ENCODE measurements at places on chromosomes 6 and 20.
A peak's percentile ranks its signal among the peaks of the same experiment; 100 is the strongest.

DNA sequence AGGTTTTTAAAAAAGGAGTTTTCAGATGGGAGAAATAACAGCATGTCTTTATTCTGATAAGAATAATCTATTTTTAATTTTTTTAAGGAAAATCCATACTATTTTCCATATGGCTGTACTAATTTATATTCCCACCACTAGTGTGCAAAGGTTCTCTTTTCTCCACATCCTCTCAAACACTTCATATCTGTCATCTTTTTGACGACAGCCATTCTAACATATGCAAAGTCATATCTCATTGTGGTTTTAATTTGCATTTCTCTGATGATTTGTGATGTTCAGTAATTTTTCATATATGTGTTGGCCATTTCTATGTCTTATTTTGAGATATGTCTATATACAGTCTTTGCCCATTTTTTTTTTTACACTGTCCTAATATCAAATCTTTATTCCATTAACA is 280.6 kb upstream of the RUNX2 start:
- no peak for DNase-seq

- peak; percentile 55 for DNase-seq
Measured at GRCh38 chr6:37160922-37161778, 8.8 kb upstream of the PIM1 start.

DNA sequence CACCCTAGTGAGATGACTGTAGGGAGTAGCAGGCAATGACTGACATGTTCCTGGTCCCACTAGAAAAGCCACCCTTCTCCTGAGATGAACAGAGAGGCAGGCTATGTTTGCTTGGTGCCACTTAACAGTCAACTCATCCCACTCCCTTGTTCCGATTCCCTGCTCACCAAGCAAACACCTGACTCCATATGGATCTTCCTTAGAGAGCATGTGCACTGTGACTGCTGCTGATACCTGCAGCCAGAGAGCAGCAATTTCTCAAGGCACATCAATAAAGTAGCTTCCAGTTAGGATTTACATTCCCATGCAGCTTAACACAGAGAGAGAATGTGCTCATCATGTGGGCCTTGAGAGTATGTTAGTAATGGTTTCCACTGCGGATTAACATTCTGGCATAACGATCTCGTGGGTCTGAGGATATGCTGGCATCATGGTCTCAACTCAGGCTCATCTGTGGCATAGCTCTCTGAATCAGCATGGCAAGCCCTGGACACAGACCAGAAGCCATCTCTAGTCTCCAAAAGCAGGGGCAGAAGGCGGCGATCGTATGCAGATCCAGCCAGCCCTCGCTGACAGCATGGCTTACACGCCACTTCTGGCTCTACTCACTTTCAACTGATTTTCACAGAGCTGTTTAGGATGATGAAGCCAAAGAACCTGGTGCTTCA is 43.9 kb downstream of the ATXN1 start:
- no peak for DNase-seq

DNA sequence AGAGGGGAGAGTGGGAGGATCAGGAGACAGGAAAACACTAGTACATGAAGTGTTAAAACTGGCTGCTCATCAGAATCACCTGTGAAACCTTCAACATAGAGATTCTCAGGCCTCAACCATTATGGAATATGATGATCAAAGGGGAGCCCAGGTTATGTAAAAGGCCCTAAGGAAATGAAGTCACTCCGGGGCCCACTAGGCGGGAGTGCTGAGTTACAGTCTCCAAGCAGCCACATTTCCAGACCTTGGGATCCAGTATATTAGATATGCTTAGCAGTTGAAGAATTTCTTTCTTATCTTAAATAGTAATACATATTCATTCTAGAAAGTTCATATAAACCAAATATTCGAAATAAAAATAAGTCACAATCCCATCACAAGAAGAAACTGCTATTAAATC is 476.3 kb downstream of the PRKN start:
- peak; percentile 3 for DNase-seq

DNA sequence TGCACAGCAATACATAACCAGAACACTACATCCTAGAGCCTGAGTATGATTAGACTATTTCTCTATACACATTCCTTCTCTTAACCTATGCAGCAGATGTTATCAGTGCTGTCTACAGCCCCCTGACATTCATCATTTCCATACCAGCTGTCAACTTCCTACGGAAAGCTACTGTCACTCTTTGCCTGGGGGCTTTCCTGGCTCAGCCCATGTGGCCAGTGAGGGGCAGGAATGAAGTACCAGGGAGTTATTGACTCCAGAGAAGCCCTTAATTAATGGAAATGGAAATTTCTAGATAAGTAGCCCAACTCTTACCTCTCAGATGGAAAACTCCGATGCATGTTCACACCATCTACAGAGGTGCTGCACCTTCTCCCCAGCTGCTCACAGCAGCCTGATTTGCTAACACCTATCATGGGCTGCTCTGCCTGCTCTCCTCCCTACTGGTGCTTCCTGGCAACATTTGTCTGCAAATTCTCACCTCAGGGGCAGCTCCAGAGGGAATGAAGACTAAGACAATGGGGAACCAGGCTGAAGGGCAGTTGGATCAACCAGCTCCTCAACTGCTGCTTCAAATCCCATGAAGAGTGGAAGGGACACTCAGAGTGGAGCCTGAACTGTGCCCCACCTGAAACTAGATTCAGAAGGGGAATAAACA is 59.6 kb downstream of the LINC00237 start:
- DNase-seq = no peak

DNA sequence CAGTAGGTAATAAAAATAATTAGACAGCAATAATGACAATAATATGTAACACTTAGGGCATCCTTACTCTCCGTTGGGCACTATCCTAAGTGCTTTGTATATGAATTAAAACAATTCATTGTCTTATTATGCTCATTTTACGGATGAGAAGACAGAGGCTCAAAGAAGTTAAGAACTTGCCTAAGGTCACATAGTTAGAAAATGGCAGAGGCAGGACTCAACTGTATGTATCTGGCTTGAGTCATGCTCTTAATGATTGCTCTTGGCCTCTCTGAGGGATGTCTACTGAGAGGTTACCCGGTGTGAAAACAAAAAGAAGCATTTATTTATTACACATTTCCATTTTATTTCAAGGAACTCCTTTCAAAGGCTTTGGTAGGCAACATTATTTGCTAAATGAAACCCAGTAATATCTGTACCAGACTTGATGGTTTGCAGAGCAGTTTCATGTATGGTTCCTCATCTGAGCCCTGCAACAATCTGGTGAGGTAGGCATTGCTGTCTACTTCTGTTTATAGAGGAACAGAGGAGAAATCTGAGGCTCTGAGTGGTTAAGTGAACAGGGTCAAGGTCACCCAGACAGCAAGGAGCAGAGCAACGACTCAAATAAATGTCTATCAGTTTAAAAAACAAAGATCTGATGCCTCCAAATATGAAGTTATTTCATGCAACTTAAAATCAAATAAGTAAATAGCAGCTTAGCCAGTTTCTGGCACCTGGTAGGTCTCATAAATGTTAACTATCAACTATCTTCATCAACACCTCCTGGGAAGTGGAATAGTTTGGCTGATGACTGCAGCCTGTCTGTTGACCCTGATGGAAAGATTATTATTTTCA is 4.2 kb upstream of the PARD6B start:
- no peak for DNase-seq

- DNase-seq = peak; percentile 71
Measured at GRCh38 chr6:109671733-109672132, 19.3 kb downstream of the AK9 start.

All from fibroblast of upper back skin (primary cell).